H4 (cell line): ENCODE measurements at places on chromosomes 12 and 14. TPM values are rescaled to one million over a fixed set of nuclear protein-coding genes. Genes with fewer than 3 reads are reported as not detected.

Gene TMEM229B
- total RNA-seq, result 4.9 and 5.7 TPM in 2 replicates

Gene RHNO1
- 71.0 and 94.6 TPM in 2 replicates for total RNA-seq

Gene ACSM4
- total RNA-seq, result not detected in 2 replicates

Gene AMDHD1
- 0.43 and 1.6 TPM in 2 replicates for total RNA-seq

Gene PLEKHG7
- not detected in 2 replicates for total RNA-seq

Gene MYL2
- total RNA-seq, result not detected in 2 replicates

Gene AREL1
- 25.8 and 28.1 TPM in 2 replicates for total RNA-seq

Gene CCDC175
- total RNA-seq, result not detected in 2 replicates

Gene TAS2R19
- 0.21 TPM in 1 of 2 replicates, not detected in the other for total RNA-seq

Gene RPL10L
- total RNA-seq, result not detected in 2 replicates

Gene ST8SIA1
- total RNA-seq, result 8.9 TPM in 2 replicates

Gene ANO6
- 30.9 and 37.6 TPM in 2 replicates for total RNA-seq

Gene STYK1
- total RNA-seq, result 3.3 and 3.8 TPM in 2 replicates

Gene LRCOL1
- total RNA-seq, result not detected in 2 replicates

Gene RBM25
- total RNA-seq, result 22.5 and 23.4 TPM in 2 replicates

Gene STON2
- 6.3 and 6.9 TPM in 2 replicates for total RNA-seq

Gene TPH2
- not detected in 2 replicates for total RNA-seq

Gene IPO4
- total RNA-seq, result 42.7 and 49.3 TPM in 2 replicates

Gene TCL1B
- total RNA-seq, result not detected in 2 replicates

Gene FOXN4
- not detected in 2 replicates for total RNA-seq

Gene GLRX5
- 74.4 and 79.7 TPM in 2 replicates for total RNA-seq
